ENCODE measurements at places on chromosomes 2 and 18.

- no peak for DNase-seq
Observed at GRCh38 chr18:62494764-62495163, 28.1 kb upstream of the ZCCHC2 start.

- DNase-seq, result no peak
Observed at GRCh38 chr18:6781796-6782195, 52.3 kb downstream of the ARHGAP28 start.

DNA sequence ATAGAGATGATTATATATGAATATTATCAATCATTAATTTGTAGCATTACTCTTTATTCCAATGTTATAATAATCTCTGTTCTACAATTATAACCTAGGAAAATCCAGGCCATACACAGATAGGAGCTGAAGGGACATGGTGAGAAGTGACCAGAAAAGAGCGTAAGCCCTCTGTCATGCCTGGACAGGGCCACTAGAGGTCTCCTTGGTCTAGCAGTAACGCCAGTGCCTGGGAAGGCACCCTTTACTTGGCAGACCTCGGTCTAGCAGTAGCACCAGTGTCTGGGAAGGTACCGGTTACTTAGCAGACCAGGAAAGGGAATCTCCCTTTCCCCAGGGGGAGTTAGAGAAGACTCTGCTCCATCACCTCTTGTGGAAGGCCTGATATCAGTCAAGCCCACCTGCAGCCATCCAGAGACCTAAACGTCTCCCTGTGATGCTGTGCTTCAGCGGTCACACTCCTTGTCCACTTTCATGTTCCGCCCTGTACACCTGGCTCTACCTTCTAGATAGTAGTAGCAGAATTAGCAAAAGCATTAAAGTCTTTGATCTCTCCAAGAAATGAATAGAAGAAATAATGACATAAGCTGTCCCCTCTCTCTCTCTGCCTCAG is 447.5 kb upstream of the FSIP2 start:
- no peak for DNase-seq

DNA sequence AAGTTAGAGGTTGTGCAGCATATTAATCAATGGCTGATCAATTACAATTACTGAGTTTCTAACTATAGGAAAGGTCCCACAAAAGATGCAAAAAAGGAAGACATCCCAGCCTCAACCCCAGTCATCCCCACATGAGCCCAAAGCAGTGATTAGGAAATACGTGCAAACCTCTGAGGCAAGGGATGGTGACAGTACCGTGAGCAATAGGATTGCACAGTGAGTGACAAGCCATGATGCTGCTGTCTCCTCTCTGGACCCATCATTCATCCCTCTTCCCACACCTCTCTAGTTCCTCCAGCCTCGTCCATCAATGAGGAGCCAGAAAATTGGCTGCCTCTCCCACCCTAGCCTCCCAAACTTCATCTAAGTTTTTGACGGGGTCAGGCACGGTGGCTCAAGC is 4.0 kb upstream of the SLC11A1 start:
- DNase-seq, result no peak

DNA sequence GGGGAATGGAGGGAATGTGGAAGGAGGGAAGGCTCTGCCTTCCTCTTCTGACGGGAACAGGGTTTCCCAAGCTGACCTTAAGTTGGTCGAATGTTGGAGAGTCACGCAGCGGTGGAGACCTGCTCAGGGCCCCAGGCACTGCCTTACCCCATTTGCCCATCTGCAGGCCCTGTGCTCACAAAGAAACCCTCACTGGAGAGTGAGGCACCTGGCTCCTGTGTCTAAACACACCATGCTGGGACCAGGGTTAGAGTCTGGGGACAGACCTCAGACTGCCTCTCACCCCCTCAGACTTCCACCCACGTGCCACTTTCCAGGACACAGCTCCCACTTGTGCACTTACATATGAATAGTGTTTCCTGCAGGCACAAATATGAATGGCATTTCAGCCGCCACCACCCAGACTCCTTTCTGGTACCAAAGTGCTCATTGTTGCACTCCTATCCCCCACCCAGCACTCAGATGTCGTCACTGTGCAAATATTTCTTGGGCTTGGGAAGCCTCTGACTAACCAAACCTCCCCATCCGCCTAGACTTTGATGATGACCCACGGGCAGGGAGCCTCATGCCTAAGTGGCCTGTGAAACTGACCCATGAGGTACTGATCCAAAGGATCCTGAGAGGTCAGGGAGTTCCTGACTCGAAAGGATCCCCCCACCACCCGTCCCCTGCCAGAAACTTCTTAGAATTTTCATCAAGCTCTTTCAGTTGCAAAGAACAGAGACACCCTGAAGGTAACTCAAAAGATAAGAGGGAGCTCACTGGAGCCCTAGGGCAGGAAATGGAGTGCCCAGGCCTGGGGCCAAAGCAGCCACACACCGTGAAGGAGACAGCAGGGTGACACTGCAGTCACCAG is 78.3 kb downstream of the STPG4 start:
- peak; percentile 92 for DNase-seq

DNA sequence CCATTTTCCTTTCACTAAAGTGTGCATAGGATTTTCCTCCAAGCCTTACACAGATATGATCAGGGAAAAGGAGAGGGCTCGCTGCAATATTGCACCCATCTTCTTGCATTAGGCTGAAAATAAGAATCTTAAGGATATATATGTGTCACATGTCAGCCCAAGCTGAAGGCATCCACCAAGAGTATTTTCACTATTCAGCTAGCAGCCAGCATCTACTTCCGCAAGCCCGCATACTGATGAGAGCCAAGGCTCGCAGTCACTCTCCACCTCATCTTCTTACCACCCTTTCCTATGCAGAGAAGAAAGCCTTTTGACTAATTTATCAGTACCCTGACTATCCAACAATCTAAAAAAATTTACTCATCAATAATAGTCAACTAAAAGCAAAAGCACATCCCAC is 6.1 kb downstream of the TMEM163 start:
- DNase-seq, result no peak

DNA sequence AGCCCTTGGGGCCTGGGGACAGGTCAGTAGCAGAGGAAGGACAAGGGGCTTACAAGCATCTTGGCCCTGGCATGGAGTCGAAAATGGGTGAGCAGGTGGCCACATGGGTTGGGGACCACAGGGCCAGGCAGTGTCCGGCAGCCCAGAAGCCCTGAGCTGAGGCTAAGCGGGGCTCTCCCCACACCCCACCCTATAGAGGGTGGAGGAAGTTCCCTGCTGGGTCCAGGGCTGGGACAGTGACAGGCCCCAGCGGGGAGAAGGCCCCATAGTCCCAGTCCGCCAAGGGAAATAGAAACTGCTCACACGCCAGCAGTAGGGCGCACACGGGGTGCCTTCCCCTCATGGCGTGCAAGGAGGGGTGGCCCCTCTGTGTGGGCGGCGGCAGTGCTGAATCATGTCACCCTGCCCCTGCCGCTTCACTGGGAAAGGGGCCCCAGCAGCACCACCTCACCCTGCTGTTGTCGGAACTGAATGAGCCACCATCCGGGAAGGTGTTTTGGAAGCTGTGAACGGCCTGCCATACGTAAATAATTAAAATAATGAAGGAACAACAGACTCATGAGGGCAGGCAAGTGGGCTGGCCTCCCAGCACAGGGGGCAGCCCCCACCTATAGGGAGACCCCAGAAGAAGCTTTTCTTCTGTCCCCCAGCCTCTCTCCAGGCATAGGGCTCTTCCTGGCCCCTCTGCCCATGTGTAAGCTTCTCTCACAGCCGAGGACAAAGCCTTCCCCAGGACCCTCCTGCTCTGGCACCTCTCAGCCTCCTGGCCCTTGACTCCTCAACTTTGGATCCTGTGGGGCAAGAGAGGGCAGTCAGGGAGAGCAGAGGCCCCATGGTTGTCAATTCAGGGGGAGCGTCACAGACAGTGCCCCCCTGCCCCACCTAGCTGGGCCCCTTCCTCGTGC is 12.7 kb upstream of the DUSP2 start:
- no peak for DNase-seq

- DNase-seq, result peak; percentile 63
Observed at GRCh38 chr2:168961450-168962229, 60.5 kb downstream of the G6PC2 start.

- no peak for DNase-seq
Observed at GRCh38 chr2:3454802-3455201, 64.5 kb downstream of the ADI1 start.

DNA sequence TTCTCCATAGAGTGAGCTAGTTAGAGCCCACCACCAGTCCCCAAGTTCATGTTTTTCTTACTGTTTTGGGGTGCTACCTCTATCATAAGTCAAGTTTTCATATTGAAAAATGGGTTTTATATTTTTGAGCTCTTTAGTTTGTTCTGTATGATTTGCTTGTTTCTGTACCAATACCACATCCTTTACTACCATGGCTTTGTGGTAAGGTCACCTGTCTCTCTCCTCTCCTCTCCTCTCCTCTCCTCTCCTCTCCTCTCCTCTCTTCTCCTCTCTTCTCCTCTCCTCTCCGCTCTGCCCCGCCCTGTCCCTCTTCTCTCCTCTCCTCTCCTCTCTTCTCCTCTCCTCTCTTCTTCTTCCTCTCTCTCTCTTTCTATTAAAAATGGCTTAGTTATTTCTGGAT is 22.1 kb upstream of the LBH start:
- DNase-seq, result no peak

DNA sequence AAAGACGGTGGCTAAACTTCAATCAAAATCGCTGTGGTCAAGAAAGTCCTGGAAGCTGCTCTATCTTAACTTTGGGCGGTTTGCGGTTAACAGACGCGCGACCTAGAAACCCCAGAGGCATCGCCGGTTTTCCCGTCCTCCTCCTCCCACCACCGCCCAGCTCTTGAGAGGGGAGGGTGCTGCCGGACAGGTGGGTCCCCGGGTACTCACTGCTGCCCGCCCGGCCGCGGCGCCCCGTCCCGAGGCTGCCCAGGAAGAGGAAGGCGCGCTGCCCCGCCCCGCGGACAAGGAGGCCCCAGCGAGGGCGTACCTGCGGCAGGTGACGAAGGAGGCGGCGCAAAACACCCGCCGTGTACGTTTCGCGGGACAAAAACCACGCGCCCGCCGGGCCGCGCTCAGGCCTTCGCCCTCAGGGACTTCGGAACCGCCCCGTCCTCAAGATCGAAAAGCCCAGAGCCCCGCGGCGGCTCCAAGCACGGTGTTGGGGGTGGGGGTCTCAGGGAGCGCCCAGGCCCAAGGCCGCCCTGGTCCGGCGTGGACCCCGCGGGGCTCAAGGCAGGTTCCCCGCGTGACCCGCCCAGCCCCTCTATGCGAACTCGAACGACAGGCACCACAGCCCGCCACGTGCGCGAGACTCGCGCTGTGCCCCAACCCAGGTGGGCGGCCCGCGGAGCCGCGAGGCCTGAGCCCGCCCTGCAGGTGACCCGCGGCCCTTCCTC is at the start of gene SH3YL1:
Gene SH3YL1 (minus strand): TSS at position 259 of the 719 bp plus-strand sequence. CDS start 48 bp downstream, at position 211.
- DNase-seq, result peak; percentile 71

DNA sequence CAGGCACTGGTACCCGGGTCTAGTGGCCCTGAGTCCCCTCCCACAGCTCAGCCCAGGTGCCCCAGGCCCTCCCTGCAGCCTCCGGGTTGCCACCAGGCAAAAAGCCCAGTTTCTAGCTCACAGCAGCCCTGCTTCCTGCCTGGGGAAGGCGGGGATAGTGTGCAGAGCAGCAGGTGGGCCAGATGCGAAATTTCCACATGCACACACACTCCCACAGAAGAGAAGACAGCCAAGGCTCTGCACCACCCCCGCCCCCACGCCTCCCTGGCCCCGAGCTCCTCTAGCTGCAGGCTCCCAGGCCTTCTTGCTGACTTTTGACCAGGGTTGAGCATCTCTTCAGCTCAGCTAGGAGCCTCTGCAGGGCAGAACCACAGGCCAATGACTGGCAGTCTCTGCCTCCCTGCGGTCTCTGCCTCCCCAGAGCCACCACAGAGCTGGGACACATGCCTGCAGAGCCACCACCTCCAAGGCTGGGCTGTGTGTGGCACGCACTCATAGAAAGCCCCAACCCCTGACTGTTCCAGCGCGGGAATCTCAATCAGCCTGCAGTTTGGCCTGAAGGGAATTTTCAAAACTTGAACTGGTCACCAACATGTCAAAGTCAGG is 7.2 kb downstream of the SLC66A2 start:
- no peak for DNase-seq

GRCh38 chr2:10096641-10097040 is 16.4 kb upstream of the CYS1 start:
- no peak for DNase-seq

- DNase-seq, result no peak
Observed at GRCh38 chr18:2894131-2894840, 47.5 kb downstream of the EMILIN2 start.

GRCh38 chr2:206800506-206801417 is 35.4 kb downstream of the FASTKD2 start:
- peak; percentile 46 for DNase-seq

DNA sequence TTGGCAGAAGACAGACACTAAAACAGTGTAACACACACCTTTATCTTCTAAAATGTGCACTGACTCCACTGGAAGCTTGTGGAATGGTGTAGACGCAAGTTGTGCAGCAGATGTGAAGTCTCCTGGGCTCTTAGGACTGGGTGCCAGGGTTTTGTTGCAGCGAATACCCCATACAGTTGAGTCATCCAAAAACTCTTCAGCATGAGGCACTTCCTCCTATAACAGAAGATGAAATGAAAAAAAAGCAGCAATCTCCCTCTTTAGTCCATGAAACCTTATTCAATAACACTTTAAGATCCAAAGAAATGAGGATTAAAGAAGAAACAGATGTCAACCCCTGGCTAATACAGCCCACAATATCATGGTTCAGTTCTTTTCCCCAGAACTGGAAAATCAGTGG is 22.2 kb downstream of the BUB1 start:
- DNase-seq, result no peak

- DNase-seq, result no peak
Observed at GRCh38 chr2:230715201-230715600, 2.6 kb downstream of the CAB39 start.
